ENCODE measurements at places on chromosomes 6 and 20.

GRCh38 chr20:56780266-56780665 is 151.2 kb downstream of the TFAP2C start:
- no peak for DNase-seq

- no peak for DNase-seq
Measured at GRCh38 chr6:167769408-167770190, 57.1 kb upstream of the AFDN start.

GRCh38 chr20:40262219-40262618 is 426.8 kb downstream of the MAFB start:
- no peak for DNase-seq

- no peak for DNase-seq
Measured at GRCh38 chr20:64241061-64241460, 14.5 kb upstream of the PCMTD2 start.

DNA sequence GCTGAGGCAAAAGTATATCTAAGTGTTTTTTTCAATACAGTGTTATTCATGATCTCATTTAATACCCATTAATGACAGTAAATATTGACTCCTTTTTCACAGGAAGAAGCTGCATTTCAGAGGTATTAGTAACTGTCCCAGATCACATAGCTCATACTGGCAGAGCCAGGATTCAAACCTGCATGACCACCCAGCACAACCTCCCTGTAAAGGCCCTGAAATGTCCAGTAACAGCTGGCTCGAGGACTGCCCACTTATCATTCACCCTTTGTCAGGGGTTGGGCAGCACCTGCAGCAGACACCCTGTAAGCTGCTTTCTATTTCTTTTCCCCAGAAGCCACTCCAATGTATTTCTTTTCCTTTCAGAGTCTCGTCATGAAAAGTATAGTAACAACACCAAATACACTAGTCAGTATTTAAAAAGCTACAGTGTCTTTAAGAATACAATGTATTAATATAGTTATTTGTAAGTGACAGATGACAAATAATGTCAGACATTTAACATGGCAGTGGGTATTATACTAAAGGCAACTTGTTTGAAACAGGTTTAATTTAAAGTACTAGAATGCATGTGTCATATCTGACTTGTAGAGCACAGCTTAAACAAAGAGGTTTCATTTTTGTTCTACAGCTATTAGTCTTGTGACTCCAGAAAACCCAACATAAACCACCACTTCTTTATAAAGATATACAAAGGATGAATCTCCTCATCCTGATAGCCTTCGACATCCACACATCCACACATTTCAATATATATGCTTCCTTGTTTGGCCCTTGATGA is 841.6 kb upstream of the GJE1 start:
- no peak for DNase-seq

GRCh38 chr20:24470746-24471582 is 1.5 kb downstream of the SYNDIG1 start:
- no peak for DNase-seq

- DNase-seq, result no peak
Measured at GRCh38 chr6:146859206-146859605, 260.4 kb downstream of the ADGB start.

- DNase-seq, result no peak
Measured at GRCh38 chr6:18491308-18492045, 104.3 kb downstream of the RNF144B start.
